ENCODE measurements at places on chromosomes 7 and 10.

GRCh38 chr7:47722126-47722525 is 140.2 kb upstream of the TNS3 start:
- DNase-seq = no peak

DNA sequence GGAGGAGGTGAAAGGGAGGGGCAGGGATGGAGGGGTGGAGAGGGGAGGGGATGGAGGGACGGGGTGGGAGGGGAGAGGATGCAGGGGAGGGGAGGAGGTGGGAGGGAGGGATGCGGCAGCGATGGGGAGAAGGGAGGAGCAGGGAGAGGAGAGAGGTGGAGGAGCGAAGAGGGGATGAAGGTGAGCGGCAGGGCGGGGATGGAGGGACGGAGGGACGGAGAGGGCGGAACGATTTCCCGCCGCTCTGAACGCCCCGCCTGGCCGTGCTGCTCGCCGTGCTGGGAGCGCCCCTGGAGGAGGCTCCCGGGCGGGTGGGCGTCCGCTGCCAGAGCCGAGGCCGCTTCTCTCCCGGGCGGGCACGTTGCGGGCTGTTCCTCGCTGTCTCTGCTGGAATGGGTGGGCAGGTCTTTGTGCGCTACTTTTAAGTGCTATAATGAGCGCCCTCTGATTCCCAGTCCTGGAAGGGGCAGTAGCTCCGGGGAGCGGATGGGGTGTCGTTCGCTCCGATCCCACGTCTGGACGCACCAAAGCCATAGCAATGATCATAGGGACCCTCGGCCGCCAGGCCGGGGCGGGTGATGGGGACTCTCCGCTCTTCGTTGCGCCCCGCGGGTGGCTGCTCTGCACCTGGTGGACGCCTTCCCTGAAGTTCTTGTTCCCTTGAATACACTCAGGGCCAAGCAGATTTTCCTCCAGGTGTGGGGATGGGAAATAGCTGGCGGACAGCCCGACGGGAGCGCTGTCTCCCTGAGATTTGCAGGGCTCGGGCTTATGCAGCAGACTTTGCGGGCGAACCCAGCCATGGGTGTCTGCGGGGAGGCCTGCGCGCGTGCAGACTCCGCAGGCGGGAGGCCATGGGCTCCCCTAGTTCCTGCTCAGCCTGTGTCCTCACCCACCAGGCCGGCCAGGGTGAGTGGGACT is 81.1 kb upstream of the CPXM2 start:
- no peak for DNase-seq

DNA sequence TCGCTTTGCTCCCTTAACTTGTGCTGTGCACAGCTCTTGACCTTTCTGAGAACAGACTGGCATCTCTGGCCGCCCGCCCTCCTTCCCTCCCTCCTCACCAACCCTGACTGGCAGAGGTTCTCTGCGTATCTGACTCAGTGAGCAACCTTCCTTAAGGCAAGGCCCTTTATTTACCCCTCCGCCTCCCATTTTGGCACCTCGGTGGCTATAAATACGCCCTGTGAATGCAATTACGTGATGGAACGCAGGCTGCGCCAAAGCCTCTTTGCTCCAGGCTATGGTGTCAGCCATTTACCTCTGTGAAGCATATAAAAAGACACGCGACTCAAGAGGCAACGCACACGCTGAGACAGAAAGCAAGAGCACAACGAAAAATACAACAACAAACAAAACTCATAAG is 764.3 kb downstream of the SUGCT start:
- no peak for DNase-seq

DNA sequence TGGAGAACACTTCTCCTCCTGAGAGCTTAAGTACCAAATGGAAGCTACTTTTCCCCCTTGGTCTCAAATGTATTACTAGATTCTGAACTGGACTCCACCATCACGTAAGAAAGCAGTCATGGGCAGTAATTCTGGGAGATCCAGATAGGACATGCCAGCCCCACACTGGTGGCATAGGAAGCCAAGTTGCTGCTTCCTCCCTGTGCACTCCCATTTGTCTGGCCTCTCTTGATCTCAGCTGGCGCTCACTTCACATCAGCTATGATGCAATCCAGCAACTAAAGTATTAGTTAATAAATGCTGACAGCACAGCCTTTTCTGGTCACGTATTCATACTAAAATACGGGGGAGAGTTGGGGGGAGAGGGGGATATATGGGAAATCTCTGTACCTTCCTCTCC is 3.4 kb upstream of the IL6 start:
- no peak for DNase-seq

DNA sequence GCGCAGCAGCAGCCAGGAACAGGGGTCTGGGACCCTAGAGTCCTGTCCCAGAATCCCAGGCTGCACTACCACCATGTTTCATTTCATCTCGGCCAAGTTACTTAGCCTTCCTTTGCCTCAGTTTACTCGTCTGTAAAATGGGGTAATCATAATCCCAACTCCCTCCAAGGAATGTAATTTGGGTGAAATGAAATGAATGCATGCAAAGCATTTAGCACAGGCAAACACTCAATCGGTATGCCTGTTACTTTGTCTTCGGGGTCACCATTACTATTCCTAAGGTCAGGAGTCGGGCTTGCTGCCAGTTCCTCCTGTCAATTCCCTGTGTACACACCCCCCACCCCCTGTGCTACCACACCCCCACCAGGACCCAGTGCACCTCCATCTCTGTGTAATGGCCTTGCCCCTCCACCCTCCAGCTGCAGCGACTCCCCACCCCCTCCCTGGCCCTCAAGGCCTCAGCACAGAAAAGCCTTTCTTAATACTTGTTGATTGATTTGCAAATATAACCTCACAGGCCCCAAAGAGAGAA is 1.7 kb downstream of the TNS3 start:
- DNase-seq = no peak

GRCh38 chr7:143279186-143280098 is 5.3 kb upstream of the TMEM139 start:
- DNase-seq = no peak

Measured in AML-193 (cell line).